Dermis microvascular lymphatic vessel endothelial cell (primary cell): ENCODE measurements at places on chromosomes 2 and 18.

DNA sequence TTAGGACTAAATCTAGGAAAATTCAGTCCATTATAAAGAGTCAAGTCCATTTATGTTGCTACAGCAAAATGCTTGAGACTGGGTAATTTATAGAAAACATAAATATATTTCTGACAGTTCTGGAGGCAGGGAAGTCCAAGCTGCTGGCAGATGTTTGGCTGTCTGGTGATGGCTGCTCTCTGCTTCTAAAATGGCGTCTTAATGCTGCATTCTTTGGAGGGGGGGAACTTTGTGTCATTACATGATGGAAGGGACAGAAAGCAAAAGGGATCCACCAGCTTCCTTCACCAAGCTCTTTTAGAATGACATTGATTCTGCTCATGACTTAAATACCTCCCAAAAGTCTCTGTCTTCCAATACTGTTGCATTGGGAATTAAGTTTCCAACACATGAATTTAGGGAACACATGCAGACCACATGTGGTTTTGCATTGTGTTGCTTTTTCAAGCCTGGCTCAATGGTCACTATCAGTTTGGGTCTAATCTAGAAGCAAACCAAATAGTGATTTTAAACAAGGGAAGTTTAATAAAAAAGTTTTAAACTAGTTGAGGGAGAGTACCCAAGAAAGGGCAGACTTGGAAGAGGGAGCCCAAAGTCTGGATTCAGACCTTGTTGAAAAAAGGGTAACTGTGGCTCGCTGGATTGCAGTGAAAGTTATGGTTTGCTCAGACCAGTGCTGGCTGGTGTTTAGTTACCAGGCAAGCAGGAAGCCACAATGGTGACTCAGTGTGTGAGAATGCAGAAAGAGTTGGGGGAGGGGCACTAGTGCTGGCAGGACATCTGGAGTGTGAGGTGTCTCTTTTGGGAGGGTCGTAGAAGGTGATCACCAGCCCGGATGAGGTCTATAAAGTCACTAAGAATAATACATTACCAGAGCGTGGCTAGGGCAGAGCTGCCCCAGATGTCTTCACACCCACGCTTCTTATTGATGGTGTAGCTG lies 30.8 kb downstream of the C18orf54 start:
- peak; percentile 86 for DNase-seq

DNA sequence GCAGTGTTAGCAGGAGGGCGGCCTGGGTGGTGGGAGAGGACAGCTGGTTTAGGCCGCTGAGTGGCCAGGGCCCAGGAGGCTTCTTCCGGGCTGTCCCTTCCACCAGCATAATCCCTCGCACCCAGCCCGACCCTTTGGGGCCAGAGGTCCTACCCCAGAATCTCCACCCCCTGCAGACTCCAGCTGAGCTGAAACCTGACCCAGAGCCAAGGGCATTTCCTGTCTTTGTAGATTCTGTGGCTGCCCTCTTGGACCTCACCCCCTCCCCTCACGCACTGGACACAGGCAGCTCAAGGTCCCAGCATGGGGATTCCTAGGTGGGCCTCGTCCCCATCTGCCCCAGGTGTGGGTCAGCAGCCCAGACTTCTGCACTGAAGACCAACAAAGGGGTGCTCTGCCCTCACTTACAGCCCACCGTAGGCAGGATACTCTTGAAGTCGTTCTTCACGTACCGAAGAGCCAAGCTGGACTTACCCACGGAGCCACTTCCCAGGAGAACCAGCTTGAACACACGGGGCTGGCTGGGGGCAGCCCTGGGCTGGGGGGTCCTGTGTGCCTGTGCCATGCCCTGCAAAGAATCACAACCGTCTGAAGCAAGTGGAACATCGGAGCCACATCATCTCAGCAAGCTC lies 4.8 kb downstream of the RAB17 start:
- no peak for DNase-seq

- DNase-seq: no peak
Observed at GRCh38 chr18:51425475-51425874, 228.0 kb upstream of the MEX3C start.

- no peak for DNase-seq
Observed at GRCh38 chr2:12363569-12363968, 353.2 kb upstream of the TRIB2 start.

DNA sequence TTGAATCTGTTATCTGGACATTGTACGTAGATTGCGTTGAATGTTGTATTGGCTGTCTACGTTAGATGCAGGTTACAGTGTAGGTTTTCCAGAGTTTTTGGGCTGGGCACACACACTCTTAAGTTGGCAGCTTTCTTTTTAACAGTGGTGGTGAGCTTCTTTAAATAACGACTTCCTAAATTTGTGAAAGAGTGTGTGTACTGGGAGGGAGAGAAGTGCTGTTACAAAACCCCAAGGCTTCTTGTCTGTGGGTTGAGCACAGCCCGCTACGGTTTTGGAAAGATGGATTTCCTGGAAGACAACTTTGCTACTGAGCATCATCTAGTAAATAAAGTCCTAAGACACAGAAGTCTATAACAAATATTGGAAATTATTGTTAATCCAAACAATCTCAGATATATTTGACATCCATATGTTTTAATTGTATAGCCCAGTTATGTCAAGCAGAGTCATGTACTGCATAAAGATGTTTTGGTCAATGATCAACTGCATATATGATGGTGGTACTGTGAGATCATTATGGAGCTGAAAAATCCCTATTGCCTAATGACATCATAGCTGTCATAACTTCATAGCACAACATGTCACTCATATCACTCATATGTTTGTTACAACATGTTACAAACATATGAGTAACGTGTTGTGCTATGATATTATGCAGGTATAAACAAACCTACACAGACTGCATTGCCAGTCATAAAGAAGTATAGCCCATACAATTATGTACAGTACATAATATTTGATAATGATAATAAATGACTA lies 7.9 kb upstream of the THUMPD2 start:
- DNase-seq: no peak

DNA sequence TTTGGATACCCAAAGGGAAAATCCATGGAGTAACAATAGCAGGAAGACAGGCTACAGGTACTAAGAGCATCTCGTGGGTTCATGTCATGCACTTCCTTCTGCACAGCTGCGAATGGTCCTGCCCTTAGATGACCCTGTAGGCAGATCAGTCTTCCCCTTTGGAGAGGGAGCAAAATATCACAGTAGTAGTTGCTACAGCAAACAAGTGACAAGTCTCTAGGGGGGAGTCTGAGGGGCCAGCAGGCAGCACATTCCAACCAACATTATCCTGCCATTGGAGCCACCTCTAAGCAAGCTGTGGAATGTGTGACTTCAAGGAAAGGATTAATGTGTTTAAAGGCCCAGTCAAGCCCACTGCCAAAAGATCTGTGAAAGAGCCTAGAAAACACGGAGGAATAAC lies 273.2 kb upstream of the PARD3B start:
- DNase-seq: peak; percentile 63

GRCh38 chr2:124333784-124334183 lies 308.7 kb downstream of the CNTNAP5 start:
- no peak for DNase-seq

DNA sequence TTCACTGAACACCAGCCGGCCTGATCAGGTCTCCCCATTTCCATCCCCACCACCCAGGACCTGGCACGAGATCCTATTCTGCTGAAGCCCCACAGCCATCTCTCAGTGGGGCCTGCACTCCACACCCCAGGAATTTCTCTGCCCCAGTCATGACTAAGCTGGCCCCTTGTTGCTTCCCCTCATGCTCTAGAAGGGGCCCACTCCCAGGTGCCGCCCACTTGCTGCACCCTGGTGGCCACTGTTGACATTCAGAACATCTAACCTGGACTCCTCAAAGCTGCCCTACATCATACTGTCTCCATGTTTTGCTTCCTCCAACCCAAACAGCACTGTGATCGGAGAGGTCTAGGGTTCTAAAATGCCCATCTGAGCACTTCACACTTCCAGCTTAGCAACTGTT lies 90.7 kb upstream of the KLHL29 start:
- no peak for DNase-seq

DNA sequence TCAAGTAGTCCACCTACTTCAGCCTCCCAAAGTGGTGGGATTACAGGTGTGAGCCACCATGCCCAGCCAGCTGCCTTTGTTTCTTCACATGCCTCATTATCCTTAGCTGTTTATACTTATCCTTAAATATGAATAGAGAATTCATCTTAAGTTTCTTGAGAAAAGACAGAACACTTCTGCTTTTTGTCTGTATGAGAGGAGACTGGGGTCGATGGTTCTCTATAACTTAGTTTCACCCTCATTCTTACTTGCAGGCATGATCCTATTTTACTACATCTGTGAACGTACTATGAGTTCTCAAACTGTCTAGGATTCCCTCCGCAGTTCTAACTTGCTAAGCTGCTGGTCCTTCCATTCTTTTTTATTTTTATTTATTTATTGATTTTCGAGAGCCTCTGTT lies 20.4 kb downstream of the PPM1B start:
- no peak for DNase-seq

GRCh38 chr2:166334805-166335204 lies 40.9 kb downstream of the SCN9A start:
- DNase-seq: no peak

DNA sequence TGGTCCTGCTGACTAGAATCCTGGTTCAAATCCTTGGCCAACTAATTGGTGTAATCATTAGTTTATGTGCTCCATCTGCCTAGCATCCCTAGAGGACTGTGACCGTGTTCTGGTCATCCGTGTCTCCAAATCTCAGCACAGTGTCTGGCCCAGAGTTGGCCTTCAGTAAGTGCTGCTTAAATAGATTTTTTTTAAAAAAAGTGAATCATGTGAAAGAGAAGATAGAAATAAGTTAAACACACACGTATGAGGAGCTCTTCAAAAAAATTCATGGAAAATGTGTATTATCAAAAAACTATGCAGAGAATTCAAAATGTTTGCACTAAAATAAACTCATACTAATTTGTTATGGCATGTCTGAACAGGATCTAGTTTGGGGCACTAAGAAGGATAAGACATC lies 129.3 kb upstream of the TLK1 start:
- DNase-seq: no peak

GRCh38 chr2:179692043-179692442 lies 169.4 kb downstream of the ZNF385B start:
- no peak for DNase-seq
